ENCODE measurements at places on chromosomes 5 and 9.

DNA sequence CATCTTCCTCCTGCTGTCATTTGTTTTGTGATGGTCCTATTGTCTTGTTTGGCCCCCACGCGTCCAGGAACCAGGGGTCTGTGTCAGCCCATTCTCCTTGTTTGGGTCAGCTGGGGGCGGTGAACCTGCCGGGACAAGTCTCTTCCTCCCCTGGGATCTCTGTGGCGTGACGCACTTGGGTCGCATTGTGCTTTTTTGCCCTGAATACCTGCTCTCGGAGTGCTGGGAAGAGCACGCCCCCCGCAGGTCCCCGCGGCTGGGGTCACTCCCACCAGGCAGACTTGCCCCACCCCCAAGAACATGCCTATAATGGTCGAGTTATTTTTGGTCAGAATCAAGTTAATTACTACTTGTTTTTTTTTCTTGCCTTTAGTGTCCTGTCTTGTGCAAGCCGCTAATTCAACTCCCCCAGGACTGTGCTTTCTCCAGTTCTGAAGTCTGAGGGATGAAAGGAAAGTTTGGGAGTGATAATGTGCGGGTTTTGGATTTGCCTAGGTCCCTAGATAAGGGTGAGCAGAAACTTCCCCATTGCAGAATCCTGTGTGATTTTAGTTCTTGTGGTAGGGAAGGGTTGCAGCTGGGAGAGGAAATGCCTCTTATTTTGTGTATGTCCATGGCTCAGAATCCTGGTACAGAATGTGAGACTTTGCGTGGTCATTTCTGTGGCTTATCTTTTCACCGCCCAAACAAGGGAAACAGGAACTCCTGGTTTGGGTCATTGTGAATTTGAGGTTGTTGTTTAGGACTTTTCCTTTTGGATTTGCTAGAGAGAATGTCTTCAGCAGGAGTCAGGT is 789 bp downstream of the ACER2 start:
- peak; percentile 19 for DNase-seq

DNA sequence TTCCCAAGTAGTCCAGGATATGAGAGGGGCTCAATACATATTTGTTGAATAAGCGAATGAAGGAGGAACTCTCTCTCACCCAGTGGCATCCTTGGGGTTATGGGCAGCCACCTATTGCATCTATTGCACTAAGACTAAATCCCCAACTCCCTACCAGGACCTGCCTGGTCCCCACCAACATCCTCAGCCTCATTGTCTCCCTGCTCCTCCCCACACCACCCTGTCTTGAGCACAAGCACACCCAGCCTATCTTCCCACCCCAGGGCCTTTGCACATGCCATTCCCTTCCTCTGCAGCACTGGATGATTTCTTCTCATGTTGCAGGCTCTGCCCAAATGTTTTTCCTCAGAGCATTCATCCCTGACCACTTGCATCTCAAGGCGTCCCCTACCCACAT is 133.8 kb downstream of the BARX1 start:
- DNase-seq: no peak

GRCh38 chr9:135369412-135369990 is 110.1 kb upstream of the PPP1R26 start:
- DNase-seq: no peak

- DNase-seq: no peak
These were observed 92.0 kb downstream of the DCP2 start for GRCh38 chr5:113068559-113068958.

DNA sequence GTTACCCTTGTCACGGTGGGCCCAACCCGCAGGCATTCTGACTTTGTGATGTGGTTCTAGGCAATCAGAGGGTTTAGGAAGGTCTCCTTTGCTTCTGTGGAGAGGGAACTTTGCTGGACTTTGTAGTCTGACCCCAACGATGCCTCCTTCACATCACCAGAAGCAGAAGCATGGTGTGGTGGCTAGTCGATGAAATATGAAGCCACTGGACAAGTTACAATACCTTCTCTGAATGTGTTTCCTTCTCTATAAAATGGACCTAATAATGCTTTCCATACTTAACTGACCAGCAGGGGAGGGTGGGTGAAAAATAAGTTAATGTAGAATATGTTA is 607 bp downstream of the SPEF2 start:
- no peak for DNase-seq

GRCh38 chr9:71685394-71685793 is 82.9 kb downstream of the CEMIP2 start:
- no peak for DNase-seq

GRCh38 chr5:172902497-172903472 is 56.4 kb upstream of the RPL26L1 start:
- DNase-seq: peak; percentile 93

GRCh38 chr9:87233899-87234455 is 263.7 kb upstream of the DAPK1 start:
- DNase-seq: no peak

GRCh38 chr5:103938146-103938695 is 375.6 kb upstream of the NUDT12 start:
- no peak for DNase-seq

- peak; percentile 85 for DNase-seq
These were observed 152.6 kb upstream of the MSX2 start for GRCh38 chr5:174571662-174572397.

GRCh38 chr5:8923526-8923925 is 622.3 kb downstream of the SEMA5A start:
- DNase-seq: no peak

GRCh38 chr5:95718203-95718602 is 12.9 kb upstream of the RHOBTB3 start:
- no peak for DNase-seq

GRCh38 chr5:15513911-15514310 is 13.9 kb downstream of the FBXL7 start:
- no peak for DNase-seq

GRCh38 chr5:20604992-20605391 is 617.0 kb upstream of the CDH18 start:
- no peak for DNase-seq

DNA sequence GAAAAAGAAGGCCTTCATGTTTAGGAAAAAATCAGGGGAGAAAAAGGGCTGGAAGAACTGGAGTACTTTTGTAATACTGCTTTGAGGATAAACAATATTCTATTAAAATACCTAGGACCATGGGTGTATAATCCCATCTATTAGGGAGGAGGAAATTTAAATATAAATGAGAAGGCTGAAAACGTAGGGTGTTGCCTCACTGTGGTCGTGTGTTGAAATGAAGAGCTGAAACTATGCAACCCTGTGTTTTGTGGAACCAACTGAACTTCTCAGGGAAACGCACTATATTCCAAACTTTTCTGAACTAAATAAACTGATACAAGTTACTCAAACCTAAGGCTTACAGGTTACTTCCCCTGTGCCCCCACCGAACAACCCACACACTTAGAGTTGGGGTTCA is 4.5 kb upstream of the CNTLN start:
- DNase-seq: no peak

DNA sequence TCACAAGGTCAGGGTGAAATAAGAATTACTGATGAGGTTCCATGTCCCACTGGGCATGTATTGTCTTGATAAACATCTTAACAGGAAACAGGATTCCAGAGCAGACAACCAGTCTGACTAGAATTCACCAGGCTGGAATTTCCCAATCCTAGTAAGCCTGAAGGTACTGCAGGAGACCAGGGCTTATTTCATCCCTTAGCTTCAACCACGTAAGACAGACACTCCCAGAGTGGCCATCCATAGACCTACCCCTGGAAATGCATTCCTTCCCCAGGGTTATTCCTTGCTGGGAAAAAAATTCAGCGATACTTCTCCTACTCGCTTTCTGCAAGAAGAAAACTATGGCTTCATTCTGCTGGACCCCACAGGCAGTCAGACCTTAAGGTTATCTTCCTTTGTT is 785.4 kb downstream of the NR2F1-AS1 start:
- DNase-seq: no peak

DNA sequence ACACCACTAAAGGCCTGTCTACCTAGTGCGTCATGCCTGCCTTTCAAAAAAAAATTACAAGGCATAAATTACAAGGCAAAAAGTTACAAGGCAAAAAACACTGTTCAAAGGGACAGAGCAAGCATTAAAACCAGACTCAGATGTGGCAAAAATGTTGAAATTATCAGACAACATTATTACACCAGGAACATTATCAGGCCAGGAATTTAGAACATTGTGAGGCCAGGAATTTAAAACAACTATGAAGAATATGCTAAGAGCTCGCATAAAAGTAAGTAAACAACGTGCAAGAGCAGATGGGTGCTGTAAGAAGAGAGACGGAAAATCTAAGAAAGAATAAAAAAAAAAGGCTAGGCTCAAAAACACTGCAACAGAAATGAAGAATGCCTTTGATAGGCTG is 18.2 kb upstream of the MLANA start:
- DNase-seq: no peak

- DNase-seq: no peak
These were observed 162.2 kb downstream of the HSD17B3 start for GRCh38 chr9:96139592-96140295.

- peak; percentile 37 for DNase-seq
These were observed 63.6 kb downstream of the RNF180 start for GRCh38 chr5:64229163-64229774.

GRCh38 chr9:84305497-84306131 is 34.9 kb downstream of the SLC28A3 start:
- no peak for DNase-seq

DNA sequence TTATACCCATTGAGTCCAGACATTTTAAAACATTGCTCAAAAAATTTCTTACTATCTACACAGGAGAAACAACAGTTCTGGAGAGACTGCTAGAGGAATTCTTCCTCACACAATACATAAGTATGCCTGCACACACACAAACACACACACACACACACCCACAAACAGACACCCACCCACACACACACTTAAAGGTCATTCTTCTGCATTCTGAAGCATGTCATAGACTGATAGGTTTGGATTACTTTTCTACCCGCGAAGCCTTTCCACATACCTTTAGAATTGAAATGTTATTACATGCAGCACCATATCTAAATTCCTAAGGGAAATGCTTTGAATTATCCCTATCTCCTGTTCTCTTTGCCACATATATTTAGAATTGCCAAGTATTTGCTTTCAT is 80.2 kb downstream of the FAM174A start:
- DNase-seq: no peak

GRCh38 chr5:107887166-107887943 is 216.6 kb upstream of the EFNA5 start:
- DNase-seq: no peak

DNA sequence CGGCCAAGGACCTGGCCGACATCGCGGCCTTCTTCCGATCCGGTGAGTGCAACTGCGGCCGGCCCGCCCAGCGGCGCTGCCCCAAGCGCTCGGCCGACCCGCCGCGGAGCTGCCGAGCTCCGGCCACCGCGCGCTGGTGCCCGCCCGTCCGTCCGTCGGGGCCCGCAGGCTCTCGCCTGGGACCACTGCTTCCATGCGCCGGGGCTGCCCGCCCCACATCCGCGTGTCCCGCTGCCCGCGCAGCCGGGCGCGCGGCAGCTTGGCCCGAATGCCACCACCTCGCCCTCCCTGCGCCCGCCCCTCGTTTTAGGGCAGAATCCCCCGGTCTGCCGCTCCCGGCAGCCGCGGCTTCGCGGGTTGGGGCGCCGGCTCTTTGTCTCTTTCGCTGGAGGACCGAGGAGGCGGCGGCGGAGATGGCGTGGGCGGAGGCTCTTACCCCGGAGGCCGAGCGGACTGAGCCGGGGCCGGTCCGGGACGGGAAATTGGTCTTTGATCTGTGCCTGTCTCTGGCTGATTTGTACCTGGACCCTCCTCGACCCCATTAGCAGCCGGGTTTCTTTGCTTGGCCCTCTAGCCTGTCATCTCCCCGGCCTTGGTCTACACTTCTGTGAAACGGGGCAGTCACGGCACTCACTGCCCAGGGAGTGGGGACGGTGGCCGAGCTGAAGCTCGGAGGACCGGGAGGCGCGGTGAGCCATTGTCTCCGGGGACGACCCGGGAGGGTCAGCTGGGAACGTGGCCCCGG is 871 bp downstream of the TRIO start:
- DNase-seq: no peak

DNA sequence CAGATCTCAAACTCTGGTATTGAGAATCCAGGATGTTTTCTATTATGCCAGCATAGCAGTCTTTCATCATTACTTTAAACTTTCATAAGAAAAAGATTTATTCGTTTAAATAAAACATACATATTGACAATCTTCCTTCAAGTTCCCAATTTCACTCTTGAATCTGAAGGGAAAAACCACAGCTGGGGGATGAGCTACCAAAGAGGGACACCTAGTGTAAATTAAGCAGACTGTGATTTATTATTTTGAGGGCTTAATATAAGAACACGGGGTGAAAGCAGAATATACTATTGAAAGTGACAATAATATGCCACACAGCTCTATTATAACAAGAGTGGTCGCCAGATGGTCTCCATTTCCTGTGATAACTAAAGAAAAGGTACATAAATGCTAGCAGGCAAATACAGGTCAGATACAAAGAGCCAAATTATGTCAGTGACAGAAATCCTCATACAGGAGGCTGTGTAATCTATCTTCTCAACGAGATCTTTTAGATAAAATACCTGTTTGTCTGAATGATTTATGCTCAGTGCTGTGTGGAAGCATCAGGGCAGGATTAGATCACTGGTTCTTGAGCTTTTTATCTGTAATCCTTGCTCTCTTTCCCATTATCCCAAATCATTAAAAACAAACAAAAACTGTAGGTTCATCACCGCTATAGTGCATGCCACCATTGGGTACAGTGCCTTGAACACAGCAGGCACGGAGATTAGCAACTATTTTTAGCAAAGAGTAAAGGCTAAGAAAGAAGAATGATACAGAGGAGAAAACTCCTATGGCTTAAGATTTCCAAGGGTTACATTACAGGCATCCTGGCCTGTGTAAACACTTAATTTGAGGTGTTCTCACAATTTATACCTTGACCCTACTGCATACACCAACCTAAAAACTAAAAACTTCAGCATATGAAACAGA is 116.6 kb downstream of the DROSHA start:
- DNase-seq: no peak

DNA sequence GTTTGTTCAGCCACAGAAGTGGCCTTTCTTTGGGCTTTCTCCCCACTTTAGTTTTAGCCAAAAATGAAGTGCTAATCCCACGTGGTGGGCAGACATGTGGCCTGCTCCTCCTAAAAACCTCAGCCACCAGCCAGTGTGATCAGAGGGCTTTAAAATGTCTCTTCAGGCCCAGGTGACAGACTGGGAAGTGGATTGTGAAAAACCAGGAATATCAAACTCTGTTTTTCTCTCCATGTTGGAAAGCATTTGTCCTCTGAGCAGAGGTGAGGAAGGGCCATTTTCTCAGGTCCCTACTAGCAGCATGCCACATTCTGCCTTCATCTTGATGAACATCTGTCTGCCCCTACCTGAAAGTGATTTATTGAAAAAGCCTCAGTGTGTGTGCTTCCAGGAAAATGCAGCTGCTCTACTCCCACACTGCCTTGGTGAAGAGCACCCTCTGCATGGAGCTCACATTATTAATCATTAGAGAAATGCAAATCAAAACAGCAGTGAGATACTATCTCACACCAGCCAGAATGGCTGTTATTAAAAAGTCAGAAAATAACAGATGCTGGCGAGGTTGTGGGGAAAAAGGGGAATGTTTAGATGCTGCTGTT is 181.2 kb upstream of the DMAC1 start:
- DNase-seq: no peak

GRCh38 chr5:42270771-42271170 is 152.5 kb upstream of the GHR start:
- no peak for DNase-seq

- DNase-seq: peak; percentile 49
These were observed 369 bp downstream of the OCLN start for GRCh38 chr5:69492923-69493395.

- no peak for DNase-seq
These were observed 158.0 kb downstream of the SMARCA2 start for GRCh38 chr9:2173170-2173569.

All from ACHN (cell line).